ENCODE measurements at places on chromosomes 4 and X.
A peak's percentile ranks its signal among the peaks of the same experiment; 100 is the strongest.

- H3K36me3 ChIP-seq = no peaks in the 10 kb centered on the region
- H3K4me1 ChIP-seq = peaks cover 25% of the 10 kb centered on the region
- peak overlapping the region; percentile 88 for H3K4me3 ChIP-seq
- no peak for DNase-seq
- peak overlapping the region; percentile 45 for H3K27ac ChIP-seq
- no peaks in the 10 kb centered on the region for H3K27me3 ChIP-seq
Measured at GRCh38 chr4:109432696-109433095, 919 bp upstream of the SEC24B start.

- no peak overlapping the region for H3K27ac ChIP-seq
- H3K4me3 ChIP-seq = peak overlapping the region; percentile 46
- no peak for DNase-seq
- no peaks in the 10 kb centered on the region for H3K36me3 ChIP-seq
- H3K27me3 ChIP-seq = peaks cover 9% of the 10 kb centered on the region
Measured at GRCh38 chr4:143402776-143403552, 66.3 kb downstream of the GAB1 start.

- no peak overlapping the region for H3K4me3 ChIP-seq
- H3K27me3 ChIP-seq = peaks cover 17% of the 10 kb centered on the region
- no peaks in the 10 kb centered on the region for H3K4me1 ChIP-seq
Measured at GRCh38 chr4:79739912-79740311, 331.9 kb upstream of the GK2 start.

DNA sequence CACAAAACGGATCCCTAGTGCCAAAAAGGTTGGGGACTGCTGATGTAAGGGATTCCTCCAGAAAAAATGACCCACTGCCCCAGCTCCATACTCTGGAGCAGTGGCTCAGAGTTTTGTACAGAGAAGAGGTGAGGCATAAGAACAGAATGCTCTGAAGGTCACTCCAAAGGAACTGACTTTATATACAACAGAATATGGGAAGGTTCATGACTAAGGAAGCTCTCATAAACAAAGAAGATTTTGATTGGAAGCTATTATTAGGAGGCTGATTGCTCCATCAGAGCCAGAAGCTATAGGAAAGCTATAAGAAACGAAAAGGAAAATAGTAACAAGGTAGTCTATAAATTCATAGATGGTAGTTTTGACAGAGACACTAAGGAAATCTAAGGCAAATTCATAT lies 203.1 kb downstream of the SLC7A11 start:
- no peaks in the 10 kb centered on the region for H3K36me3 ChIP-seq
- no peaks in the 10 kb centered on the region for H3K27me3 ChIP-seq
- H3K27ac ChIP-seq = no peak overlapping the region
- no peak for DNase-seq
- H3K4me3 ChIP-seq = no peak overlapping the region

DNA sequence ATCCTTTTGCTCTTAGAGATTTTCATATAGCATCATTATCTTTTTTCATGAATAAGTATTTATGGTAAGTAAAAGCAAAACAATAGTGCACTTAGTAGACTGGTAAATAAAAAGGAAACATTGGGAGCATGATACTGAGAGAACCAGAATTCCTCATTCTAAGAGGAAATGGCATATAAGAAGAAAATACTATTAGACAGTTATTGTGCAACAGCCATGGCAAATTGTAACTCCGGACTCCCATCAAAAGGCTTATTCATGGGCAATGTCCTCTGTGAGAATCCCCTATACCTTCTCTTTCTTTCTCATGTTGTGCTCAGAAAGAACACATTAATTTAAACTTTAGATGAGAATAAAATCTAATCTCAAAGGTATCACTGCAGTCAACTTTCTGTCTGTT lies 42.4 kb downstream of the SPATA18 start:
- H3K4me1 ChIP-seq = no peaks in the 10 kb centered on the region
- no peak for DNase-seq
- no peaks in the 10 kb centered on the region for H3K36me3 ChIP-seq
- peaks cover 18% of the 10 kb centered on the region for H3K27me3 ChIP-seq
- no peak overlapping the region for H3K27ac ChIP-seq
